ENCODE measurements at places on chromosomes 1 and 21. TPM values are rescaled to one million over a fixed set of nuclear protein-coding genes. Genes with fewer than 3 reads are reported as not detected.

TMPRSS3 gene
- not detected for total RNA-seq

GBP7 gene
- total RNA-seq, result not detected

MXRA8 gene
- 172 TPM for total RNA-seq

BACE2 gene
- 61.8 TPM for total RNA-seq

SLFNL1 gene
- 0.89 TPM for total RNA-seq

OLIG2 gene
- total RNA-seq, result not detected

KPRP gene
- not detected for total RNA-seq

PRELP gene
- total RNA-seq, result 0.32 TPM

RGS18 gene
- total RNA-seq, result not detected

SERTAD4 gene
- total RNA-seq, result 0.78 TPM

GBP5 gene
- total RNA-seq, result not detected

SPATA21 gene
- total RNA-seq, result not detected

C1orf116 gene
- not detected for total RNA-seq

SHC1 gene
- total RNA-seq, result 249 TPM

CFAP141 gene
- total RNA-seq, result not detected

MSH4 gene
- 0.59 TPM for total RNA-seq

SHE gene
- total RNA-seq, result 0.05 TPM

MYOG gene
- total RNA-seq, result not detected

CRYBG2 gene
- total RNA-seq, result not detected

LRRC8D gene
- total RNA-seq, result 31.8 TPM

GJA9 gene
- not detected for total RNA-seq

RAB42 gene
- 4.5 TPM for total RNA-seq

RNF2 gene
- total RNA-seq, result 33.3 TPM

CD34 gene
- total RNA-seq, result 0.05 TPM

ZMYND12 gene
- 0.30 TPM for total RNA-seq

ANKRD34A gene
- under 0.01 TPM for total RNA-seq

LDLRAP1 gene
- 20.5 TPM for total RNA-seq

LRRC53 gene
- not detected for total RNA-seq

GJC2 gene
- 2.1 TPM for total RNA-seq

ANKRD45 gene
- total RNA-seq, result 2.6 TPM

TNFRSF8 gene
- total RNA-seq, result not detected

Data from smooth muscle cell of the umbilical artery (primary cell).